ENCODE measurements at places on chromosomes 5 and 9.
A peak's percentile ranks its signal among the peaks of the same experiment; 100 is the strongest.

- peak; percentile 57 for DNase-seq
- no peaks in the 10 kb centered on the region for H3K36me3 ChIP-seq
- peaks cover 53% of the 10 kb centered on the region for H3K4me1 ChIP-seq
- no peak overlapping the region for H3K4me3 ChIP-seq
- H3K27me3 ChIP-seq, result no peaks in the 10 kb centered on the region
Observed at GRCh38 chr5:5181650-5182324, 41.7 kb downstream of the ADAMTS16 start.

DNA sequence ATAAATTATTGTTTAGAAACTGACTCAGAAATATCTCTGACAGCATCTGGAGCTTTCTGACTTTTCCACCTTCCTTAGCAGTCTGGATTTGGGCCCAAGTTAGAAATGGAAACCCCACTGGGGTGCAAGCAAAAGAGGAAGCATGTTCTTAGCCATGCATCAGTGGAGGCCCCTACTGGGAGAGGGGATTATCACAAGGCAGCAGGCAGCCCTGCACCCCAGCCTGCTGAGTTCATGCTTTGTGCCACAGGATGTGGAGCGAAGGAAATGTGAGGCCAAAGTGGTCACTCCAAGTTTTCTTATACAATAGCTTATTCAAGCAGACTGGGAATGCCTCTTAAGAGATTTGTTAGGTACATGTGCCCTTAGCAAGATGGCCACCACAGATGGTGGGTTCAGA, 146.5 kb upstream of the TLX3 start:
- no peaks in the 10 kb centered on the region for H3K36me3 ChIP-seq
- H3K4me3 ChIP-seq, result no peak overlapping the region
- H3K27ac ChIP-seq, result no peak overlapping the region
- peak; percentile 80 for DNase-seq
- peaks cover 7% of the 10 kb centered on the region for H3K4me1 ChIP-seq
- no peaks in the 10 kb centered on the region for H3K27me3 ChIP-seq

DNA sequence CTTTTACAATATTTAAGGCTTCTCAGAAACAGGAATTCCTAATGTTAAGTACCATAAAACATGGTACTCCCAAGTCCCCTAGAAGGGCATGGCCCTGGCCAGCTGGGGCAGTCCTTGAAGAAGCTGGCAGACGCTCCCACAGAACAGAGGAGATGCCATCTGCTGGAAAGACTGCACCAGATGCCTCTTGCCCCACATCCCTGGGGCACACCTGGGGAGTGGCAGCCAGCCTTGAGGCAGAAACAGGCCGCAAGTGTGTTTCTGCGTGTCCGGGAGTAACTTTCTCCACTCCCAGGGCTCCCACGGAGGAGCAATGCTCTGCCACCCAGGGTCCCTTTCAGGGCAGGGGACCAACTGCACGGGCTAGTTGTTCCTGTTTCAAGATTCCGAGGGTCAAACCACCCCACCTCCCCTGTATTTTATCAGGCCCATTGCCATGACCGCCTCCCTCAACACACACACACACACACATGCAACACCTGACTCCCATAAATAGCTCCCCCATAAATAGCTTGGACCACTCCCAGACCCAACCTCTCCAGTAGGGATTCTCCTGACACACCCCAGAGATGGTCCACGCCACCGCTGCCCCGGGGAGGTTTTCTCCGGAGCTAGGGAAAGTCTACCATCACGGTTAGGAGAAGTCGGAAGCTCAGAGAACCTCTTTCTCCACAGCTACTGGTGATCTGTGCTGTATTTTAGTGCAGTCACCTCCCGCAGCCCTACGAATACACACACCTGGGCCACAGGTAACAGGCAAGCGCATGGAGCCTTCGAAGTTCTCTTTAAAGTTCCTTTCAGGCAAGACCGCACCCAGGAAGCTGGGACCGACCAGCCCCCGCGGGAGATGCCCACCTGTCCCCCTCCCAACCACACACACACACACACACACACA, 1.5 kb downstream of the SPOCK1 start:
- H3K4me1 ChIP-seq, result no peaks in the 10 kb centered on the region
- peak; percentile 40 for DNase-seq
- peaks cover 29% of the 10 kb centered on the region for H3K27me3 ChIP-seq
- no peak overlapping the region for H3K27ac ChIP-seq

- no peak for DNase-seq
- H3K4me3 ChIP-seq, result no peak overlapping the region
- H3K27ac ChIP-seq, result no peak overlapping the region
- H3K4me1 ChIP-seq, result no peaks in the 10 kb centered on the region
- no peaks in the 10 kb centered on the region for H3K36me3 ChIP-seq
Observed at GRCh38 chr9:77866878-77867277, 164.7 kb downstream of the GNAQ start.
